ENCODE measurements at places on chromosomes 7 and 10. TPM values are rescaled to one million over a fixed set of nuclear protein-coding genes. Genes with fewer than 3 reads are reported as not detected.

DNA sequence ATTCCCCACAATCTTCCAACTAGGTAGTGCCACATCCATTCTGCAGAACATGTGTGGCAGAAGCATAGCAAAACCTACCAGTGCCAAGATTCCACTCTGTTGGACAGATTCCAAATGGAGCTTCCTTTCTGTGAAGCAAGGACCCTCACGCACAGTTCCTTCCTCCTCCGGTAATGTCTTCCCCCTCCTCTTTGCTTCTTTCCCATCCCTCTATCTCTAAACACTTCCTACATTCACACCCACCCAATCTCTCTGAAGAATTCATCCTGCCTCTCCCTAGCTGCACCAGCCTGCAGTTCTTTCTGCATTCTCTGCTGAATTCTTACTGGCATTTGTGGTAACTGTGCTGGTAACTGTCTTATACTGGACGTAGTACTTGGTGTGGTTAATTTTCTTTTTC is 124.9 kb downstream of the RNLS start:
- no peak for DNase-seq
- no peak overlapping the region for H3K4me3 ChIP-seq
- no peaks in the 10 kb centered on the region for H3K36me3 ChIP-seq
- no peak overlapping the region for H3K27ac ChIP-seq
- H3K4me1 ChIP-seq = no peaks in the 10 kb centered on the region

- H3K4me1 ChIP-seq = no peaks in the 10 kb centered on the region
- peaks cover 28% of the 10 kb centered on the region for H3K27me3 ChIP-seq
- H3K36me3 ChIP-seq = peaks cover 8% of the 10 kb centered on the region
- no peak overlapping the region for H3K27ac ChIP-seq
- peak overlapping the region; percentile 82 for H3K4me3 ChIP-seq
- peak; percentile 91 for DNase-seq
Measured at GRCh38 chr10:111076191-111076681, 593 bp upstream of the ADRA2A start.

CFAP43 gene
- 0.64 TPM for total RNA-seq

CLEC2L gene
- 0.55 TPM for total RNA-seq

DNA sequence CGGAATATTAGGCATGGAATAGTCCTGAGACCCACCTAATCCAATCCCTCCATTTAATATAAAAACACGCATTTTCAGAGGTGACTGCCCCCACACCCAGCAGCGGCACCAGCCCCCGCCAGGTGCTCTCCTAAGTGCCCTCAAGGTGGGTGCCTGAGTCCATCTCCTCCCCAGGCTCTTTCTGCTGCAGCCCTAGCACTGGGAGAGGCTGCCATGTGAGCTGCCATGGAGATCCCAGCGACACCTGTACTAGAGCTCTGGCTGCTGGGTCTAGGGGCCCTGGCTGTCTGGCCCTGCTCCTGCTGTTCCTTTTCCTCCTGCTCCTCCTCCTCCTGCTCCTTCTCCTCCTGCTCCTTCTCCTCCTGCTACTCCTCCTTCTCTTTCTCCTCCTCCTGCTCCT is 191.1 kb upstream of the BMPER start:
- no peak overlapping the region for H3K4me3 ChIP-seq
- H3K27me3 ChIP-seq = no peaks in the 10 kb centered on the region
- peaks cover 4% of the 10 kb centered on the region for H3K4me1 ChIP-seq
- no peak overlapping the region for H3K27ac ChIP-seq
- DNase-seq = no peak

DNA sequence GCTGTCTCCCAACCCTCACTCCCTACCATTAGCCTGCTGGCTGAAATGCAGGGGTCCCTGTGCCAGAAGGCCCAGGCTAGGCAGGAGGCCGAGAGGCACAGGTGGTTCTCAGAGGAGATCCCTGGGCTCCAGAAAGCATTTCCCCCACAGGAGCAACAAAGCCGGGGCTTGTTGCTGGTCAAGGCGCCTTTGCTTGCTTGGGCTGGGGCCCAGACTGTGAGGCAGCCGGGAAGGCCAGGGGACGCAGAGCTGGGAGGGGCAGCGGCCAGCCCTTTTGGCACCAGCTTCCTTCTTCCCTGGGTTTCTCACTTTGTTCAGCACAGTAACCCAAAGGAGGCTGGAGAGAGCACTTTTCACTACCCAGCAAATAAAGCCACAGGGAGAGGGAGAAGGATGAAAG is 48.6 kb downstream of the FBXW4 start:
- DNase-seq = no peak
- peaks cover 24% of the 10 kb centered on the region for H3K4me1 ChIP-seq
- H3K4me3 ChIP-seq = no peak overlapping the region

DNA sequence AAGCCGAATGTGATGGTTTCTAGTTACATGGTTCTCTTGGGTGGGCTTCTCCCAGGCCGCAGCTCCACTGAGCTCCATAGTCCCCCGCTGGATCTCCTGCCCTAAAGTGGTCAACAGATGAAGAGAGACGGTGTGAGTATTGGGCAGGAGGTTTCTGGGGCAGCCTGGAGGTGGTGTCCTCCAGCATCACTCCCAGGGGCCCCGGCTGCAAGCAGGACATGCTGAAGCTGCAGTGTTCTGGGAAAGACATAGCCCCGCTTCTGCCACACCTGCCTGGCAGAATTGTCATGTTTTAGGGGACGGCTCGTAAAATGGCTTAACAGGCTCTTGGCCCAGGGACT is 40.4 kb downstream of the CALML3 start:
- no peaks in the 10 kb centered on the region for H3K4me1 ChIP-seq
- no peak overlapping the region for H3K4me3 ChIP-seq
- no peaks in the 10 kb centered on the region for H3K27me3 ChIP-seq
- no peaks in the 10 kb centered on the region for H3K36me3 ChIP-seq
- no peak for DNase-seq

GRCh38 chr7:45687185-45687560 is 113.0 kb downstream of the ADCY1 start:
- H3K27me3 ChIP-seq = no peaks in the 10 kb centered on the region
- no peak overlapping the region for H3K27ac ChIP-seq
- no peaks in the 10 kb centered on the region for H3K4me1 ChIP-seq
- DNase-seq = no peak

GRCh38 chr7:35993113-35993512 is 159.9 kb upstream of the EEPD1 start:
- no peak overlapping the region for H3K27ac ChIP-seq
- H3K4me1 ChIP-seq = no peaks in the 10 kb centered on the region
- H3K36me3 ChIP-seq = no peaks in the 10 kb centered on the region
- no peaks in the 10 kb centered on the region for H3K27me3 ChIP-seq

- H3K27me3 ChIP-seq = no peaks in the 10 kb centered on the region
- DNase-seq = no peak
- H3K27ac ChIP-seq = no peak overlapping the region
- no peak overlapping the region for H3K4me3 ChIP-seq
- H3K4me1 ChIP-seq = no peaks in the 10 kb centered on the region
- no peaks in the 10 kb centered on the region for H3K36me3 ChIP-seq
Measured at GRCh38 chr7:121575194-121575765, 179.2 kb upstream of the FAM3C start.

Measured in H9 (cell line).